ENCODE measurements at places on chromosomes 16 and 17.

- no peak for DNase-seq
Observed at GRCh38 chr16:15752717-15753488, 102.9 kb downstream of the NDE1 start.

DNA sequence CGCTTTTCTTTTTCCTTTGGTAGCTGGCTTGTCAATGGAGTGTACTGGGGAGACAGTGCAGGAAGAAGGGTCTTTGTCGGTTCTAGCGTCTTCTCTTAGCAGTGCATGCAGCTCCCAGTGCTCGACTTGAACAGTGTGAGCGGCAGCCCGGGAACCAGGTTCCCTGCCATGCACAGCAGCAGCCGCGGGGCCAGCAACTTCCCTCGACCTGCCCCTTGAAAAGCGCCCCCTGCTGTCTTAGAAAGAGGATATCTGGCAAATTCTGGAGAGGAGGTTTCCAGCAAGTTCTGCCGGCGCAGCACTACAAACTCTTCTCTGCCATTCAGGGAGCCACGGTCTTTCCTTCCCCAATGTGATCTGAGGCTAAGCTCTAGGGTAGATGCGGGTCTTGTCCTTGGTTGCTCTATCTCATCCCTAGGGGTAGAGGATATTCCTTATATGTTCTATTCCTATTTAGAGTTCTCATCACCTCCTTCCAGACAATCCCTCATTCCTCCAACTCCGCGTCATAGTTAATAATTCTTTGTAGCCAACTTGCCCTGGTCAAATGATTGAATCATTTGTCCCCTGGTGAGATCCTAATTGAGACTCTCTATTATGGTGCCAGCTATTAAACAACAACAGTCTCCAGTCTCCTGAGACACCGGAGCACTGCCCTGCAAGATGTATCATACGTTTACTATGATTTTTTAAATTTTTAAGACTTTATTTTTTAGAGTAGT, 451.3 kb downstream of the PMP22 start:
- no peak for DNase-seq

GRCh38 chr17:6994666-6995256, 1.1 kb upstream of the ALOX12 start:
- DNase-seq, result no peak

GRCh38 chr17:38922538-38923297, 2.7 kb upstream of the LASP1NB start:
- DNase-seq, result no peak

- no peak for DNase-seq
Observed at GRCh38 chr17:15213381-15214087, 51.6 kb downstream of the PMP22 start.

DNA sequence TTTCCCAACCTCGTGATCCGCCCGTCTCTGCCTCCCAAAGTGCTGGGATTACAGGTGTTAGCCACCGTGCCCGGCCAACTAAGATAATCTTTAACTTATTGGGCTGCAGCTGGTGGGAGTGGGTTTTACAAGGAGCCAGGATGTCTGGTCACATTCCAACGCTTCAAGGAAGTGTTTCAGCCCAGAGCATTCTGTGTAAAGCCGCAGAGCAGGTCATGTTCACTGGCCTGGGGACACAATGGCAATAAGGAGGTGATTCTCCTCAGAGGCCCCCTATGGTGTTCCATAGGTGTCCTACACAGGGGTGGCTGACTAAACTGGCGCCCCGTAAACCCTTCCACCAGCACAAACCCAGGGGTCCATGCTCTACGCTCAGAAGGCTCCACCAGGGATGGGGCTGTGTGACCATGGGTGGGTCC, 1.2 kb downstream of the QPRT start:
- DNase-seq, result peak; percentile 12

GRCh38 chr17:78532311-78532710, 44.9 kb downstream of the DNAH17 start:
- DNase-seq, result no peak

- DNase-seq, result peak; percentile 31
Observed at GRCh38 chr17:57735707-57736106, 9.4 kb downstream of the CCDC182 start.

DNA sequence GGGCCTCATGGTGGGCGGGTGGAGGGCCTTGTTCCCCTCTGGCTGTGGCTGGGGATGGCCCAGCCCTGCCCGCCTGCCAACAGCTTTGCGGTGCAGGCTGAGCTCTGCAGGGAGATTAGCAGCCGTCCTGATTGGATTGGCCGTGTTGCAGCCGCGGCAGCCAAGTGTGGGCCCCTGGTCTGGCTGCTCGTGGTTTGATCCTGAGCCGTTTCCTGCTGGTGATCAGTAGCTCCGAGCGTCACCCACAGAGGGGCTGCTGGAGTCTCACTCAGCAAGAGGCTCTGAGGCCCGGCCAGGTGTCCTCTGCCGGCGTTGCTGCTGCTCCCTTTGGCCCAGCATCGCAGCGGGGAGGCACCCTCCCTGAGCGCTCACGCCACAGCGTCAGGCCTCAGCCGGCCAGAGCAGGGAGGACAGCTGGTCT, 32.5 kb downstream of the BAIAP2 start:
- no peak for DNase-seq

GRCh38 chr17:39740357-39741111, 2.8 kb downstream of the GRB7 start:
- no peak for DNase-seq

DNA sequence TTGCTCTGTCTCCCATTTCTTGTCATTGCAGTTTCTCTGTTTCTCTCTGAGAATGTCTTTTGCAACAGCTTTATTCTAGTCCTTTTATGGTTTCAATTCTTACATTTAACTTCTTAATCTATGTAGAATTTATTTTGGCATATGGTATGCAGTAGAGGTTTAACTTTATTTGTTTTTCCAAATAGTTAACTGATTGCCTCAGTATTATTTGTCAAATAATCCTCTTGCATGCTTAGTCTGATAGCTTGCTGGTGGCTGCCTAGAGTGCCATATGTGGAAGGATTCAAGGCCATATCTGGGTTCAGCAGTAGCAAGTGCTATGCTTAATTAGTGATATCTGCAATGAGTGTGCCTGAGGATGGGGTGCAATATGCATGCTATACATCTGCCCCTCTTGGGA, 6.9 kb downstream of the SNTB2 start:
- no peak for DNase-seq

DNA sequence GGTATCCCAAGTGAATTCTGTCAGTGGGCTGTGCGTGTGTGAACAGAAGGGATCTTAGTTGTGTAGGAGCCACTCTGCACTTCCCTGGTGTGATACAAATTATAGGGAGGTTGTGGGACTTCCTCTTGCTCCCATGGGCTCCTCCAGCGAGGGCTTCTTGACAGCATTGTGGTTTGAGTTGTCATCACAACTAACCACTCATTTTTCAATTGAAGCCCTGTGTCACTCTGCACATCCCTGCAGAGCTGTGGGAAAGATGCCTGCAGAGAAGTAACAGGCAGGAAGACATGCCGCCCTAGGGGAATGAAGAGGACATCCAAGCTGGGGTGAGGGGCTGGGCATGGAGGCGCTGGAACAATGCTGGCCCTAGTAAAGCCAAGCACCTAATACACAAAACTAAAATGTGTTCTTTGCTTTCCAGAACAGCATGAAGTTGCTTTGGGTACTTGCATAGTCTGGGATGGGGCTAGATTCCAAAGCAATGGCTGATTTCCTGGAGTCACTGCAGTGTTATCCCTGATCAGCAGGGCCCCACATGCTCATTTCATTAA, 692.5 kb downstream of the TOX3 start:
- DNase-seq, result no peak

- no peak for DNase-seq
Observed at GRCh38 chr16:85335584-85336491, 223.6 kb upstream of the CIBAR2 start.

GRCh38 chr17:27666831-27667560, 36.0 kb downstream of the LGALS9 start:
- DNase-seq, result no peak

GRCh38 chr16:53071748-53072301, 17.0 kb downstream of the CHD9 start:
- DNase-seq, result peak; percentile 45

GRCh38 chr17:17186051-17186450, 20.1 kb downstream of the PLD6 start:
- peak; percentile 76 for DNase-seq

DNA sequence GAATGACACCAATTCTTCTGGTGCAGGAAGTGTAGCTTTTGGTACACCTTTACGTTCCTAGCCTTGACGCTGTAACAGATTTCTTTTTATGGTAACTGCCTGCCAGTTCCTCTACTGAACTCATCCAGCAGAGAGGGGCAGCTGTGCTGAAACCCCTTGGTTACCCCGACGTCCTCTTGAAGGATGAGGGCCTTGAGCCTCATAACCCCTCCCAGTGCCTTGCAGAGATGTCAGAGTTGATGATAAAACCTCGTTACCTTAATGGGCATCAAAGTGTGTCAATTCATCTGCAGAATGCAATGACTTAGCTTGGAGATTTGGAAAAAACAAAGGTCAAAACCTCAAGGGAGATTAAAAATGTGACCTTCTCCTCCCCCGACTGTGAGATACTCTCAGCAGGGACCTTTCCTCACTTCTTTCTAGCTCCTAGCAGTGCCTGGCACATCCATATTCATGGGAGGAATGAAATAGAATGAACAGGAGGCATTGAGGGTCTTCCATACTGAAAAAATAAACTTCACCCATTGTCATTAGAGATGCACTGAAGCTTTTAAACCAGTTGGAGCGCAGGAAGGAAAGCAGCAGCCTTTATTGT, 69.2 kb downstream of the SDR42E1 start:
- DNase-seq, result no peak

- no peak for DNase-seq
Observed at GRCh38 chr17:82931699-82932517, 92.1 kb upstream of the ZNF750 start.

- no peak for DNase-seq
Observed at GRCh38 chr16:26158142-26158759, 466.5 kb downstream of the HS3ST4 start.

- no peak for DNase-seq
Observed at GRCh38 chr17:44258811-44259351, 9.1 kb downstream of the SLC4A1 start.

- DNase-seq, result no peak
Observed at GRCh38 chr17:2462481-2462880, 49.2 kb downstream of the METTL16 start.

DNA sequence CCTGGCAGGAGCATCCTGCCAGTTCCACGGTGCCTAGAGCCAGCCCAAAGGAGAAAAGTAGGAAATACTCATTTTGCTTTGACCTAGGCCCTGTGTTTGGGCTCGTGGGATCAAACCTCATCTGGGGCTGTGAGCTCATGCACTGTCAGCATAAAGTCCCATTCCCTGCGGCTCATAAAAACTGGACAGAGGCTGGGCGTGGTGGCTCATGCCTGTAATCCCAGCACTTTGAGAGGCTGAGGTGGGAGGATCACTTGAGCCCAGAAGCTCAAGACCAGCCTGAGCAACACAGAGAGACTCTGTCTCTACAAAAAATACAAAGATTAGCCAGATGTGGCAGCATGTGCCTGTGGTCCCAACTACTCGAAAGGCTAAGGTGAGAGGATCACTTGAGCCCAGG, 17.9 kb downstream of the ATP6V0D1 start:
- DNase-seq, result no peak

DNA sequence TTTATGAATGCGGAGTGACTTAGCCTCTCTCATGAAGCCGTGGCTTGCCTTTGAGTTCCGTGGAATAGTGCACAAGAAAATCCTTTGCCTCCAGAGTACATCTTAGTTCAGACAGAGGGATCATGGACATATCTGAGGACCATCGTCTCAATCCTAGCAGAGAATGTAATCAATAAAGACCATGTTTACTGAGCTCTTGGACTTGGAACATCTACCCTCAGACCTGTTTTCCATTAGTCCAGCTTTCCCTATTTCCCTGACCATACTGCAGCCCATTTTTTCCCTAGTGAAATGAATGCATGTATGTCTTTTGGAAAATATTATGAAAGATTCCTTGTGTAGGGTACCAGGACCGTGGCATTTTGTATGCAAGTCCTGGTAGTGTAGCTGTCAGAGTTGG, 90.2 kb downstream of the PLCG2 start:
- DNase-seq, result no peak

GRCh38 chr17:58969156-58969555, 137.5 kb downstream of the TRIM37 start:
- DNase-seq, result no peak

- no peak for DNase-seq
Observed at GRCh38 chr16:55736671-55737070, 80.9 kb downstream of the SLC6A2 start.

- DNase-seq, result no peak
Observed at GRCh38 chr17:79733692-79734070, 2.9 kb downstream of the ENPP7 start.

GRCh38 chr17:7563115-7563869, 1.6 kb downstream of the SENP3 start:
- no peak for DNase-seq

- DNase-seq, result no peak
Observed at GRCh38 chr17:37110746-37111145, 162.0 kb downstream of the AATF start.

- no peak for DNase-seq
Observed at GRCh38 chr16:69306031-69306430, 5.1 kb upstream of the VPS4A start.
